ENCODE measurements at places on chromosomes 1 and 21.

DNA sequence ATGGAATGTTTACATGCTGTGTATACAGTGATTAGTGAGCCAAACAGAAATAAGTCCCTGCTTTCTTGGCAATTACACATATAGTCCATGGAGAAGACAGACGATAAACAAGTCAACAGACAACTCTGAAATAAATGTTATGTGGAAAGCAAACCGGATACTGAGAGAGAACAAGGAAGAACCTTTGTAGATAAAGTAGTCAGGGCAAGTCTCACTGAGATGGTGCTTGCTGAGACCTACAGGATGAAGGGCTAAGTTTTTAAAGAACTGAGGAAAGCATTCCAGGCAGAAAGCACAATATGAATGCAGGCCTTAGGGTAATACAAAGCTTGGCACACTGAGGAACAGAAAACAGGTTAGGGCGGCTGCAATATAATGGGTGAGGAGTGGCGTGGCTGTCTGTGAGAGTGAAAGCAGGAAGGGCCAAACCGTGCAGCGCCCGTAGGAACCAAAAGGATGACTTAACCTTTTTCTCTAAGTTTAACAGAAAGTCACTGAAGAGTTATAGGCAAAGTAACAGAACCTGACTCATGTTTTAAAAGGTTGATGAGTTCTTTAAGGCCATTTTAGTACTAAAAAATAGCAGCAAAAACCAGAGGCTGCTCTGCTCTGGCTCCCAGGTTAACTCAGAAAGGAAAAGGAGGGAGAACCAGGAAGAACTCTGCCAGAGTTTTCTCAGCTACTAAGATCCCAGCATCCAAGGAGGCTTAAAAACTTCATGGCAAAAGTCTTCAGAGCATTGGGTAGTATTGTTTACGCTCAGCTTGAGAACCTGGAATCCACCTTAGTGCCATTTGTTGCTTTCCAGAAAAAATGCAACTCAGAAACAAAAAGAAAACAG is 8.7 kb upstream of the TTF2 start:
- DNase-seq = no peak

GRCh38 chr1:2412773-2413494 is 570 bp upstream of the PEX10 start:
- no peak for DNase-seq

GRCh38 chr1:149906570-149907075 is 7.3 kb downstream of the BOLA1 start:
- no peak for DNase-seq

DNA sequence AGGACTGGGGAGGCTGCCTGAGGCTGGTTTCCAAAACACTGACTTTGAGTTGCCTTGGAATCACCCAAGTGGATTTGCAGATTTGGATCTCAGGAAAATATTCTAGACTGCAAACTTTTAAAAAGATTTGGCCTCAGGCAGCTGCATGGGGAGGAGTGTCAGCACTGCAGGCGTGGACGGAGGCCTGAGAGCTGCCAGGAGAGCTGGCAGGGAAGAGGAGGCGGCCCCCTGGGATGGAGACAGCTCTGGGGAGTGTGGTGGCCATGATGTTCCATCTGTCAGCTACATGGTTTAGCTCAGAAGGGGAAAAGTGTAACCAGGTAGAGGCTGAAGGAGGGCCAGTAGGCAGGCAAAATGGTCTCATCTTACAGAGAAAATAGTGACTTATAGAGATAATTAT is 72.1 kb downstream of the VPS26C start:
- DNase-seq = no peak

DNA sequence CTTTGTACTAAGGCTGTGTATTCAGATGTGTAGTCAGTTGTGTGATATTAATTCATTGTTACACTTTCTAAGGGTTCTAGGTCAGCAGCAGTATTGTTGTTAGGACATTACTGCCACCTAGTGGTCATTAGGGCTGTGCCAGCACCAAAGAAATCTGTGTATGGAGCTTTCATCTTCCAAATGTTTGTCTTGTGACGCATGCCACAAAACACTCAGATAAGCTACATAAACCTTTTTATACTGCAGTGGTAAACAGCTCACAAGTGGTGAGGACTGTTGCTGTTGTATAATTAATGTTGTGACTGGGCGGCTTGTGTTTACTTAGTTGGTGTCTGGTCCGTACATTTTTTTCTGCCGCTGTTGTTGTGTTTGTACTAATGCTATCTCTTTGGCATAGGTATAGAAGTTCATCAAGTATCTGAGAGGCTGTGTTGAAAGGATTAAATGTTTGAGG is 51.7 kb downstream of the S1PR1 start:
- peak; percentile 86 for DNase-seq

DNA sequence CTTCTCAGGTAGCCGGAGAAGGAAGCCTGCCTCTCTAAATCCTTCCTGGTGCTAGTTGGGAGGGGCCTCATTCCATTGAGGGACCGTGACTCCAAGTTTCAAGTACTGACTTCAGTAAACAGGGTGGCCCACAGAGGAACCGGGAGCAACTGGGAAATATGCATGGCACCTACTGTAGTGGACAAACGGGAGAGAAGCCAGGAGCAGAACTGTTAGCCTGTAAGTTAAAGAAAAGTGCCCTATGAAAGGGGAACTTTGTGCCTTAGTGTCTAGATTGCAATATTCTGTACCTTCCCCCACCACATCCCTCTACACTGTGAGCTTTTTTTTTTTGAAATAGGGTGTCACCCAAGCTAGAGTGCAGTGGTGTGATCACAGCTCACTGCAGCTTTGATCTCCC is 33.2 kb upstream of the KANK4 start:
- DNase-seq = no peak
